ENCODE measurements at places on chromosomes 6 and 20.

DNA sequence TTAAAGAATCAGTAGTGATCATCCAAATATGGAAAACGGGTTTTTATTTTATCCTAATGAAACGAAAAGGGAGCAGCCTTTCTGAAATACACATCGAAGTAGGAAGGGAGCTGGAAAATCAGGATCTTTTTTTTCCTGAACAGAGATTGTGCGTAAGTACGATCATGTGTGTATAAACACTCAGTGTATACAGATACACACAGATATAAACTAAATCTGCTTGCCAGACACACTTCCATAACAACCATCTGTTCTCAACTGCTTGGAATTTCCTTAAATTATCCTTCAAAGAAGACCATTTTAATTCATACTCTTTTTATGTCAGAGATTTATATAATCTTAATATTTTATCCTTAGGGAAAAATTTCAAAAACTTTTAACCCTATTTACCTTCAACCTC is 110.7 kb downstream of the CHD6 start:
- no peak for DNase-seq

GRCh38 chr6:80690551-80691131 is 584.2 kb downstream of the BCKDHB start:
- no peak for DNase-seq

DNA sequence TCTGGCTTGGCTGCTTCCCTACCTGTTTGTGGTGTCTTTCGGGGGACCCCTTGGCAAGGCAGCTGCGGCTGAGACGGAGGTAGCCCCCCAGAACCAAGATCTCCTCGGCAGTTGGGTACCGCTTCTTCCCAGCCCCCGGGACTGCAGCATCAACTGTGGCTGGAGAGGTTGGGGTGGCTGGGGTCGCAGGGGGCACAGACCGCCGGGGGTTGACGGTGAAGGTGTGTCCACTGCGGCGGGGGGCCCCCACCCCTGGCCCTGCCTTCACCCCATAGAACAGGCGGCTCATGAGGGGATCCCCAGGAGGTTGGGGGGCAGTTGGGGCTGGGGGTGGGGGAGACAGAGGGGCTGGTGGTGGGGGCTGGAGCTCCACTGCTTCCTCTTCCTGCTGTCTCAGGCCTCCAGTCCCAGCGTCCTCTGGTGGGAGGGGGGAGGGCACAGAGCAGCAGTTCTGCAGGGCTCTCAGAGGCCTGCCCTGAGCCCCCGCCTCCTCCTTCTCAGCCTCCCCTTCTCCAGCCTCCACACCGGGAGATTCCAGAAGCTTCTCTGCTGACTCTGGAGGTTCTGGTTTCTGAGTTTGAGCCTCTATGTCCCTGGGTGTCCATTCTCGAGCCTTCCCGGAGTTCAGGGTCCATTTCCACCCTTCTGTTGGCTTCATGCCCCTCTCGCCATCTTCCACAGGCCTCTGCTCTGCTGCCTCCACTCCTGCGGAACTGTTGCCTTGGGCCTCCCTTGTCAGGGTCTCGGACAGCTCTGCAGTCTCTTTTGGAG is 1.9 kb downstream of the PPP1R18 start:
- DNase-seq = peak; percentile 85

DNA sequence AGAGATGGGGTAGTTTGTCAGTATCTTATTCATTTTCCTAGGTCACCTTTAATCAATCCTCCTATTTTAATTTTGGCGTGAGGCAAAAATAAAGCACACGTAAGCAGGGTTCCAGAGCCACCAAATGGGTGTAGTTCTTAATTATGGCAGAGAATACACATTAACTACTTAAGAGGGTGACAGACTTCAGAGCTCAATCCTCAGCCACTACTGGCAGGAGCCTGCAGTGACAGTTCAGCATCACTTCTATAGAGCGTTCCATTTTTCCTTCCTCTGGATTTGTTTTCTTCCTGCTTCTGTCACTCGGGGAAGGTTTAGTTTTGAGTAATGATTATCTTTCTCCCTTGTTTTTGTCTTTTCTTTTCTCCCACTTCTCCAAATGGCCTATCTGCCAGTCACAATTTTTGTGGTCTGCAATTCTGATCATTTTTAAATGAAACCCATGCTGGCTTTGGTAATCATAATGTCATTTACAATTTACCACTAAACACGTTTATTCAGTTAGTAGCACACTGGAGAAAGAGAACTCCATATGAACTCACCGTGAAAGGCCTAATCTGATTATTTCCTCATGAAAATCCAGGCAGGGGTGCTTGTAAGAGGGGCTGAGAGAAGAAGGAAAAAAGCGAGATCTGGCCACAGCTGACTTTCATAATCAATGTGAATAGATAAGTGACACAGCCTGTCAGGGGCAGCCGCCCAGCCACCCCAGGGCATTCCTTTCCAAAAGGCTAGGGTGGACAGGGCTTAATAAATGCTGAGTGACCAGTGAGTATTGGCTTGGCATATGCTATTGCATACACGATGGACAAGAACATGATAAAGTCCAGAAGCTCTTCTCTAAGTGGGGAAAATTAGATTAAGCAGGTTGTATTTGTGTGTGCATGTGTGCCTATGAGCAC is 412.1 kb downstream of the PKHD1 start:
- DNase-seq = no peak

DNA sequence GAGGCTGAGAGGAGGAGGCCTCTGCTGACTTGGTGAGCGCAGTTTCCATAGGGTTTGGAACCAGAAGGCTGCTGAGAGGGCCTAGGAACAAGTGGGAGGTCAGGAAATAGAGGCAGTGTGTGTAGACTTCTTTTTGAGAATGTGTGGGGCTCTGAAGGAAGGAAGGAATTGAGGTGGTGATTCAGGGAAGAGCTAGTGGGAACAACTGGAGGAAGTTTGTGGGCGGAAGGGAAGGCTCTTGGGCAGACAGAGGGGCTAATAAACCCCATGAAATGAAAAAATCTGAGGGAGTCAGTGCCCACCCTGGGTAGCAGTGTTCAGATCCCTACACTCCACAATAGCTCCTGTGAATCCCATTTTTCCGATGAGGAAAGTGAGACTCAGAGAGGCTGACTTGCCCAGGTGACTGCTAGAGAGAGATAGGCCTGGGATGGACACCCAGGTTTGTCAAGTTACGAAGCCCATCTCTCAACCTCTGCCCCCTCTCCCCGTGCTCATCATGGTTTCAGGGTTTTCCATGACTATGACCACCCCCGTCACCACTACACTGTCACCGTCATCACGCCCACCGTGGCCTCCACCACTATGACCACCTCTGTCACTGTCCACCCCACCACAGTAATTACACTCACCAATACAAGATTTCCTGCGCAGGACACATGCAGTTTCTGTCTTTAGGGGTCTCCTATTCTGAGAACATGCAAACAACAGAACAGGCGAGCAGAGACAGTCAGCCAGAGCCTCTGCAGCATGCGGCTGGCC is 106.4 kb downstream of the MRPL14 start:
- no peak for DNase-seq

DNA sequence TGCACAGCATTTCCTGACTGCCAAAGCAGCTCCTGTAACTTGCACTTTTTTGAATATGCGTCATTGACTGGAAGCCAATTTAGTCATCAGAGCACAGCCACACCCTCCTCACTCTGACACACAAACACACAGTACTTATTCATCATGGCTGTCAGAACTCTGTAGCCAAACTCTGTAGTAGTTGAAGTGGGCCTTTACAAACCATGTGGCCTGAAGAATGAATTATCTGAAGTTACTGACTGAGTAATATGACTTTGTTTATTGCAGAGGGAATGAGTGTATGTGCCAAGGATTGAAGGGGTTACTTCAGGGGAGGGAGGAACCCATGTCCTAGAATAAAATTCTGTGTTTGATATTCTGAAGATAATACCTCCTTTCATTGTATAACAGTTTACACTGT is 102.7 kb downstream of the FIG4 start:
- no peak for DNase-seq

DNA sequence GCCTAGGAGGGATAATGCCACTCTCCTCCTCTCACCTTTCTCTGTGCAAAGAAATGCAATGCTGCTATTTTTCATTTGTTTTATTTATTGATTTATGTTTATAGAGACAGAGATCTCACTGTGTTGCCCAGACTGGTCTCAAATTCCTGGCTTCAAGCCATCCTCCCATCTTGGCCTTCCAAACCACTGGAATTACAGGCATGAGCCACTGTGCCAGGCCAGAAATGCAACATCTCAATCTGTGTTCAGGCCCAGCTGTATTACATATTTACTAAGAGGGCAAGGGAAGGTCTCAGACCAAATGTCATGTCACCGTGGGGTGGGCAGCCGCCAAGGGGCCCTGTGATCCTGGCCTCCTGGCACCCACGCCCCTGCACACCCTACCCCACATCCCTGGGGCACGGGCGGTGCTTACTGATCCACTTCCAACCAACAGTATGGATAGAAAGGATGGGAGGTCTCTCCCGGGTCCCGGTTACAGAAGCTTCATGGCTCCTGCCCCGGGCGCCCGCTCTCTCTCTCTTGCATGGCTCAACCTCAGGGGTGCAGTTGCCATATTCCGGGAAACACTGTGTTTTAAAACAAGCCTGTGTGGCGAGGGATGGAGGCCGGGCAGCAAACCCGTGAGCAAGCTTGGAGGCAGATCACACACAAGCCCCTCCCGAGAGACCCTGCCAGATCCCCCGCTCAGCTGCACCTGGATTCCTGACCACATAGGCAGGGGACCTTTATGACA is 111.8 kb downstream of the AGPAT4 start:
- DNase-seq = no peak

GRCh38 chr6:113997116-113997515 is 26.2 kb upstream of the HDAC2 start:
- DNase-seq = no peak

GRCh38 chr6:143449714-143450452 is 612 bp downstream of the ADAT2 start:
- DNase-seq = peak; percentile 82

GRCh38 chr6:90294008-90294511 is 2.6 kb downstream of the BACH2 start:
- DNase-seq = no peak

DNA sequence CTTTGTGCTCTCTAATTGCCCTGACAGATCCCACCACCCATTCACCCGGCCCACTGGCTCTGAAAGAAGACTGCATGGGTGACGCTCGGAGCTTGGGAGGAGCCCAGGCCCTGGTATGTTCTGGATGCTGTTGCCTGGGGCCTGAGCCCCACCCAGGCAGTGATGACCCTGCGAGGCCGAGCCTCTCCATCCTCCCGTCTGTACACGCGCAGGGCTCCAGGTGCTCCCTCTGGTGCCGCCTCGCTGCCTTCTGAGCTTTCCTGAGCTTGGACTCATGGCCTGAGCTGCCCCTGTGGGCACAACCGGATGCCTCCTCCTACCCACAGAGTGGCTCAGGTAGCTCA is 61.2 kb downstream of the STK35 start:
- DNase-seq = no peak

- no peak for DNase-seq
These were observed 63.5 kb downstream of the CNKSR3 start for GRCh38 chr6:154446984-154447383.

GRCh38 chr6:41306187-41306854 is 19.8 kb upstream of the TREM1 start:
- peak; percentile 31 for DNase-seq

GRCh38 chr20:36532388-36532787 is 8.9 kb upstream of the MYL9 start:
- no peak for DNase-seq

DNA sequence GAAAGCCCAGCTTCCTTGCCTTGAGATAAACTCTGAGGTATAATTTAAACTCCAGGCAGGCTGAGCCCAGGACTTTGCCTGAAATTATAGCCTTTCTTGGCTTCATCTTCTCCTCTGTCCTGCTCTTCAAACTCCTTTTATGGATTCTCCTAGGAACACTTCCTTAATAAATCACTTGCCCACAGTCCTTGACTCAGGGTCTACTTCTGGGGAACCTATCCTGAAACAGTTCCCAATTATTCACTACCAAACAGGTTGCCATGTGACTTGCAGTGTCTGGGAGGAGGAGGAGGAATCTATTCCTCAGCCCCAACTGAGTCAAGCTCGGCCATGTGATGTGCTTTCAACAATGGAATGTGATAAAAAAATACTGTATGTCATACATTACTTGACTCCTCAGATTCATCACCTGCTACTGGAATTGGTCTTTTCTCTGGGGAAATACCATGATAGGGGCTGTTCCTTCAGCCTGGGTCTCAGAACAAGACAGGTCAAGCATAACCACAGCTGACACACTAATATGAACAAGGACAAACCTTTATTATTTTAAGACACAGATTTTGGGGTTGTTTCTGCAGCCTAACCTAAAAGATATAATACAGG is 20.5 kb upstream of the CDKN1A start:
- no peak for DNase-seq

DNA sequence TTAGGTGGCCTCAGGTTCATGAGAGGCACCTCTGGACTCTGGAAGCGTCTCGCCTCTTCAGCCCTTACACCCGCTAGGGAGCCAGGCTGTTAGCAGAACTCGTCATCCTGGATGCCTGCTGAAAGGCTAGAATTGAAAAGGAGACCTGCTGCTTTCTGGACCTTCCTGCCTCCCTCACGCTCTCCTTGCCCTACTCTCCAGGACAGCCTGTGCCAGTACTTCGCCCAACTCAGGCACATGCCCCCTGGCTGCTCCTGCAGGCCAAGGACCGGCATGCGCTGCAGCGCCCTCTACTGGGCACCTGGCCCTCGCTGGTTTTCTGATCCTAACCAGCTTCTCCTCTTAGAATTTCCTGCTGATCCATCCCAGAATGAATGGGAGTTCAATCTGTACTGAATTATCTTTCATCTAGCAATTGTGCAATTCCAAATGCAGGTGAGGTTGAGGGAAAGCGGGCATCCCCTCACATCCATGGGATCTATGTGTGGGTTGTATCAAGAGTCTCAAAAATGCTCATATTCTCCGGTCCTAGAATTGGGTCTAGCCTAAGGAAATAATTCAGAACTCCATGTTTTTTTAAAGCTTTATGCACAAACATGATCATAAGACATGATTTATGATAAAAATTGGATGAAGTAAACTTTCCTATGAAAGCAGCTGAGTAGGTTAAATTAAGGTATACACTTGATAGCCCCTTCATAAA is 78.0 kb downstream of the PTPN1 start:
- peak; percentile 56 for DNase-seq

- DNase-seq = peak; percentile 82
These were observed 24.0 kb upstream of the SERINC1 start for GRCh38 chr6:122495612-122496011.

DNA sequence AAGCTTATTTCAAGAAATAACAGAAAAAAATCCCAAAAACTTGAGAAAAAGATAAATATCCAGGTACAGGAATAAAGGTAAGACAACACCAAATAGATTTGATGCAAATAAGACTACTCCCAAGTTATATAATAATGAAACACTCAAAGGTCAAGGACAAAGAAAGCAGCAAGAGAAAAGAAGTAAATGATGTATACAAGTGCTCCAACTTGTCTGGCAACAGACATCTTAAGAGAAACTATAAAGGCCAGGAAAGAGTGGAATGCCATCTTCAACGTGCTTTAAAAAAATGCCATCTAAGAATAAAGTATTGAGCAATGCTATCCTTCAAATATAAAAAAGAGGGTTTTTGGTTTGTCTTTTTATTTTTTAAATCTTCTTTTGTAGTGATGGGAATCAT is 54.2 kb downstream of the REV3L start:
- no peak for DNase-seq

DNA sequence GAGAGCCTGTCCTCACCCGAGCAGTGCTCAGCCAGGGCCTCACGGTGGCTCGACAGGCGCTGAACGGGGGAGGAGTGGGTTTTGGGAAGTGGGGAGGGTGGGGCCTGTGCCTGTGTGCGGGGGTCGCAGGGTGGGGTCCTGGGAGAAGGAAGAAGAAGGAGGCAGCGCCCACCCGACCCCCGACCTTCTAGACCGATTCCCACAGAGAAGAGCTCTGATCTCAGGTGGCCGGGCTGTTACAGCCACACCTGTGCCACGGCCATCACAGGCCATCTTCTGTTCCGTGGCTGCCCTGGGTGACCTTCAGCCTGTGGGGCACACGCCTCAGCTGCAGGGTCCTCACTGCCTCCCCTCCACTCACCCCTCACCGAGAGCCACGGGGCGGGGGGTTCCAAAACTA is 41.4 kb upstream of the GATA5 start:
- DNase-seq = no peak
